Stimulated activated effector memory CD8-positive, alpha-beta T cell treated with anti-CD3 and anti-CD28 coated beads, Interleukin-12 subunit alpha, Interleukin-12 subunit beta, amount 100 ng/mL, for 72 hours (primary cell): ENCODE measurements at places on chromosomes 3 and 15.

GRCh38 chr15:85793641-85794597 lies 806 bp downstream of the KLHL25 start:
- peak; percentile 76 for DNase-seq

- DNase-seq, result no peak
These were observed 59.8 kb upstream of the THSD4 start for GRCh38 chr15:71055461-71055860.

DNA sequence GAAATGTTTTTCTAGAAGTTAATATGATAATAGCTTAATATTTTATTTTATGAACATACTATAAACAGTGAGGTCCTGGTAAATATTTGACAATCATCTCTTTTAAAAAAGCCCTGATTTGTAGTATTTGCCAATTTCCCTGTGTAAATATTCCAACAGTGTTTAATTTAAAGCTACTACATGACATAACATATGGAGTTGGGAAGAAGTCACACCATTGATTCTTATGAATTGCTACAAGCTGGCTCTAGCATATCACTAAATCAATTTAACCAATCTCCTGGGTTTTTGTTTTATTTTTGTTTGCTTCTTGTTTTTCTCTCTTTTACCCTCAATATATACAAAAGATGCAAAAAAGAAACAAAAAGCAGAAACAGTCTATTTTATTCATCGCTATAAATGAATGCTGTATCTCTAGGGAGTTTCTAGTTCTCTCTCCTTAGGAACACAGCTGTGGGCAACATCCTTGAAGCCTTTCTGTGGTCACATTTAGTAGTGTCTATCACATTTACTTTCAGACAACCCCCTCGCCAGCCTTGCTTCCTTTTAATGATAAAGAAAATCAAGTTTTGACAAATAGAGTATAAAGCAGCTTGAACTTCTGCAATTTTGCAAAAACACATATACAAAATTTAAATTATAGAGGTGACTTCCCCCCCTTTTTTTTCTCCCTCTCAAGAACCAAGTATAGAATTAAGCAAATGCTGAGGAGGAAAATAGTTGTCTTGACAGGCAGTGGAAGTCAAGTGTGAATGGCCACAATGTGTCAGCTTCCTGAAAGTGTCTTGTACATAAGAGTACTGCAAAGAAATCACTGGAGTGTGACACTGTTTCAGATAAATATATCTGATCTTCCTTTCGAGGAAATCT lies 21.4 kb downstream of the CCR1 start:
- no peak for DNase-seq

GRCh38 chr3:77373619-77374018 lies 333.7 kb downstream of the ROBO2 start:
- no peak for DNase-seq

GRCh38 chr3:189790658-189791057 lies 159.5 kb downstream of the TP63 start:
- DNase-seq, result no peak

GRCh38 chr3:183394150-183394549 lies 34.3 kb downstream of the MCF2L2 start:
- no peak for DNase-seq

- DNase-seq, result no peak
These were observed 212.0 kb downstream of the MINAR1 start for GRCh38 chr15:79644091-79644490.

DNA sequence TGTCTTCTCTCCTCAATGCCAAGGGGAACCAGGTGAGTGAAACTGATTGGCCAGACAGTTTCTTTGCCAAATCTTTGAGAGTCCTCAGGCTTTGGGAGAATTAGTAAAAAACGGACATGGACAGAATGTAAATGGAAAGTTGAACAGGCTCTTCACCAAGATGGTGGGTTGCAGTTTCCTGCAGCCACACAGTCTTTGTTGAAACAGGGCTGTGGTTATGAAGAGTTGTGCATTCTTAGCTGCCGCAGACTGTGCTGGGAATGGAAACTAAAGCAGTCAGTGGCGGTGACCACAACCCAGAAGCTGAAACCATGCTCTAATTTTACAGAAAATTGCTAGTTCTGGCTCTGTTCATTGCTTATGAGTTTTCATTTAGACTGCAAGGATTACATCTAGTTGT lies 42.1 kb upstream of the TASOR start:
- peak; percentile 26 for DNase-seq

- no peak for DNase-seq
These were observed 152.3 kb downstream of the SMAD6 start for GRCh38 chr15:66854012-66854965.

GRCh38 chr3:146640361-146640760 lies 35.2 kb upstream of the PLSCR5 start:
- no peak for DNase-seq

DNA sequence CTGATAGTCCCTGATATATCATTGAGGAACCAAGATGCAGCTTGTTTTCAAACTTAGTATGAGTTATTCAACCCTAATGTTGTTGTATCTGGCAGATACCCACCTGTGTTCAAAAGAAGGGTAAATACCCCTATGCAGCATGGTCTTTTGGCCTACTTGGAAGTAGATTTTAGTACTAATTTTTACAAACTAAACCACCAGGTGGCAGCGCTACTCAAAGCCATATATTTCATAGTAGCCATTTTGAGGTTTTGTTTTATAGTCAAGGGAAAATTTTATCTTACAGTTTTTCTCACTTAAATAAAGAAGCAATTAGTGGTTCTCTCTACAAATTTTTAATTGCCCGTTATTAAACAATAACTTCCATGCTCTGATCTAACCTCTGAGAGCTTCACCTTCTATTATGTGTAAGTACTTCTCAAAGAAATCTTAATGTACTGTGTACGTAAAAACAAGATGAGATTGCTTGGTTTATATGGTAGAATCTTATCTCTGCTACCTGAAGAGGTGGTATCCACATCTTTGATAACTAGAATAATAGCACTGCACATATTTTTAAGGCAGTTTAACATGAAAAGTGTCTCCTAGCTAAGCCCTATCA lies 31.5 kb upstream of the MLF1 start:
- DNase-seq, result peak; percentile 11

GRCh38 chr15:99546441-99547100 lies 19.2 kb upstream of the MEF2A start:
- DNase-seq, result no peak

DNA sequence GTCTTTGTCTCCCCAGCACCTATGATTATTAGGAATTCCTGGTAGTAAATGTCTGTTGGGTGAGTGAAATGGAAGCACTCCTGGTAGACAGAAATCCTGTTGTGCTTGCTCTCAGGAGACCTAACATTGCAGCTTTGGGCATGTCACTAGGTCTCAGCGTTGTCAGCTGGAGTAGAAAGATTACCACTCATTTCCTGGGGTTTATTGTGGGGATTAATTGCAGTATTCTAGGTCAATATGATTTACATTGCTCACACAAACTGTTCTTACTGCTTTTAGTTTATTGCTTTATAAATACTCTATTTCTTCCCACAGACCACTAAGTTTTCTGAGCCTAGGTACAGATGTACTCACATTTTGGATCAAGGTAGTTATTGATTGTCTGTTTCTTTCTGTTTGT lies 5.1 kb downstream of the TSEN2 start:
- DNase-seq, result no peak

GRCh38 chr3:192275741-192276355 lies 451.5 kb downstream of the FGF12 start:
- no peak for DNase-seq

GRCh38 chr3:185971579-185971978 lies 33.8 kb upstream of the TRA2B start:
- DNase-seq, result no peak

GRCh38 chr15:70362350-70362749 lies 264.6 kb upstream of the TLE3 start:
- DNase-seq, result no peak

DNA sequence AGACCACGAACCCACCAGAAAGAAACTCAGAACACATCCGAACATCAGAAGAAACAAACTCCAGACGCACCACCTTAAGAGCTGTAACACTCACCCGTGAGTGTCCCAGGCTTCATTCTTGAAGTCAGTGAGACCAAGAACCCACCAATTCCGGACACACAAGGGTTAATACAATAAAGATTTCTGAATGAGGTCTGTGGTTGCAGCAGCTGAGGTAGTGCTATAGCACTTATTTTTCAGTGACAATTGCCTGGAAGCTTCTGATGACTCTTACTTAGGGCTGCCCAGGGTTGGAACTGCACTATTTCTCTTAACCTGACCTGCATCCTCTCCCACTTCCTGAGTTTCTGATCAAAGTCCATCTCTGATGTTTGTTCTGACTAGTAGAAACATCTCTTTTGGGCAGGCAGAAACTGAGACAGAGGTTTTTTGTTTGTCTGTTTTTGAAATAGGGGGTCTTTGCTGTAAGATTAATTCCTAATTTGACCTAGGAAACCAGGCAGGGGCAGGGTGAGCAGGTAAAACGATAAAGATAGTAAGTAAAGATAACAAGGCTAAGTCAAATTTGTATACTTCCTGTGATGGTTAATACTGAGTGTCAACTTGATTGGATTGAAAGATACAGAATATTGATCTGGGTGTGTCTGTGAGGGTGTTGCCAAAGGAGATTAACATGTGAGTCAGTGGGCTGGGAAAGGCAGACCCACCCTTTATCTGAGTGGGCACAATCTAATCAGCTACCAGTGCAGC lies 169.1 kb downstream of the GAP43 start:
- no peak for DNase-seq

GRCh38 chr3:134666885-134667284 lies 16.1 kb upstream of the KY start:
- no peak for DNase-seq

DNA sequence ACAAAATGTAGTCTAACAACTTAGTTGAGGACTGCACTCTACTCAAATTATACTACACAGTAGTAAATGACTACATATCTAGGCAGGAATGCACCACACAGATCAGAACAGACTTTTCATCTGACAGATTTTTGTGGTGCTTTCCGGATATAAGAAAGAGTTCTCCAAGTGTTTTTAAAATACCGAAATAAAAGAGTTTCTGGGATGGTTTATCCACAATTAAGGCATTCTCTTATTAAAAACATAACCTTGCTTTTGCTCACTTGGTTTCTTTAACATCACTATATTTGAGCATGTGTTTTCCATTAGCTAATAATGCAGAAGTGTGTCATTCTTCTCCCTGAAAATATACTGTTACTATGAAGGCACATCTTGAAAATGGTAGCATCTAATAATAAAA lies 132.9 kb downstream of the MAGI1 start:
- DNase-seq, result no peak

- no peak for DNase-seq
These were observed 207.2 kb downstream of the ZBTB20 start for GRCh38 chr3:114939920-114940319.

GRCh38 chr15:73989001-73989798 lies 2.9 kb downstream of the STOML1 start:
- DNase-seq, result no peak

GRCh38 chr3:109918740-109919139 lies 581.4 kb upstream of the DPPA4 start:
- no peak for DNase-seq

DNA sequence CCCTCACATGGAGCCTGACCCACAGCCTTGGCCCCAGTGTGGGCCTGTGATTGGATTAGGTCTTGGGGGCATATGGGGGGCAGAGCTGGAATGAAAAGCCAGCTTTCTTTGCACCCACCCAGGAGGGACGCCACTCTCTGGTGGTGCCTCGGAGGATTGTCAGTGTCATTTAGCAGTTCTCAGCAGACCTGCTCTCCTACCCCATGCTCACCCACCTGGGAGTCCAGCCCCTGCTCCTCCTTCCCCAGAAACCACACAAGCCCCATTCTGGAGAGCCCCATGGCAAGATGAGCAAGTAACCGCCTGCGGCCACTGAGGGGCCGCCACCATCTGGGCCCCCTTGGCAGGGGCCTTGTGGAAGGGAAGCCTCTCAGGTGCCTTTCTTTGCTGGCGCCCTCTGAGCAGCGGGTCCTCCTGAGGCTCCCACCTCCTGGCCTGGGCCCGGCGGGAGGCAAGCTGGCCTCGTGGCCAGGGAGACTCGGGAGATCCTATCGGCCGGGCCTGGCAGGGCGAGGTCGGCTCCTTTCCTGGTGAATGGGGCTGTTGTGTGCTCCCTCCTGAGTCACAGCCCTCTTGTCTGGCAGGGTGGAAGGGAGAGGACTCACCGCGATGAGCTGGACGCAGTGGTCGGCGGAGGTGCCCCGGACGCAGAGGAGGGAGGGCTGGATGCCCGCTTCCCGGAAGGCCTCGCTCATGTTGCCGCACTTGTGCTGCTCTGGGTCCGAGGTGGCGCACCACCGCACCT lies 2.3 kb downstream of the MELTF start:
- no peak for DNase-seq

- no peak for DNase-seq
These were observed 622 bp upstream of the ZNF589 start for GRCh38 chr3:48240000-48240963.

GRCh38 chr3:175445741-175446140 lies 586.6 kb downstream of the NAALADL2 start:
- no peak for DNase-seq

- DNase-seq, result no peak
These were observed 59.2 kb upstream of the TRAK1 start for GRCh38 chr3:42031808-42032480.
